Stimulated activated CD4-positive, alpha-beta T cell treated with anti-CD3 and anti-CD28 coated beads, Interleukin-1b, Interleukin-23, amount 100 ng/mL, for 4 hours (primary cell): ENCODE measurements at places on chromosomes 12 and 14.

DNA sequence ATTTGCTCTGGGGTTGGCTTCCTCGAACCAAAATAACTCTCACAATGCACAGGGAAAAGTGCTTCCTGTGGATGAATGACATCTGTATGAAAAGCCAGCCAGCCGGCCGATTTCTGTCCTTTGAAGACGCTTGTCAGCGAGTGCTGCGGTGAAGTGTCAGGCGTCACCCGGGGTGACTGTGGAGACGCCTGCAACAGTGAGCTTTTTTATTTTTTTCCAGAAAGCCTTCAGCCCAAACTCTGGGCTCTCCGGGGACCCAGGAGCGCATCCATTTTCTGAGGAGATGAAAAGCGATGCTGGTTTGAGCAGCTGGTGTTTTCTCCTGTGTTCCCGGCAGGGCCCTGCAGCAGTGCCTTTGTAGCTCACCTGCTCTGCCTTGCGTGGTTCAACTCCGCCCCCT lies 147.9 kb upstream of the MYL2 start:
- DNase-seq = no peak

- no peak for DNase-seq
Measured at GRCh38 chr14:89382901-89383845, 33.9 kb downstream of the FOXN3 start.

DNA sequence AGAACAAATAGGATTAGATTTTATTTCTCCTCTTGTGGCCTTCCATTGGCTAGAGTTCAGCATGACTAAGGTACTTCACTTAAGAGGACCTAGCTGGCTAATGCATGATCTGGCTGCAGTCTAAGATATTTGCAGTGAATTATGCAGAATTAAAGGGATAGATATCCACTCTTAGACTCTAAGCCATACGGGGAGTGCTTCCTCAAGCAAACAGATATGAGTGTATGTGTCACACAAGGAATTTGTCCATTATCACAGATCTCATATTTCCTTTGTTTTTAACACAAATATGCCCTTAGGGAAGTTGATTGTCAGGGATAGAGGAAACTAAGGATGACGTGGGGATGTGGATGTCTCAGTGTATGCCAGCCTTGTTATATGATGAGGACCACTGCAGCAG lies 88.1 kb upstream of the DHRS4 start:
- DNase-seq = no peak

- DNase-seq = no peak
Measured at GRCh38 chr12:124002021-124002644, 29.1 kb downstream of the ZNF664 start.

- DNase-seq = no peak
Measured at GRCh38 chr12:66235626-66236281, 46.7 kb downstream of the IRAK3 start.

- no peak for DNase-seq
Measured at GRCh38 chr12:157644-158043, 56.3 kb downstream of the SLC6A12 start.

GRCh38 chr12:54879150-54879549 lies 24.8 kb downstream of the MUCL1 start:
- DNase-seq = no peak

DNA sequence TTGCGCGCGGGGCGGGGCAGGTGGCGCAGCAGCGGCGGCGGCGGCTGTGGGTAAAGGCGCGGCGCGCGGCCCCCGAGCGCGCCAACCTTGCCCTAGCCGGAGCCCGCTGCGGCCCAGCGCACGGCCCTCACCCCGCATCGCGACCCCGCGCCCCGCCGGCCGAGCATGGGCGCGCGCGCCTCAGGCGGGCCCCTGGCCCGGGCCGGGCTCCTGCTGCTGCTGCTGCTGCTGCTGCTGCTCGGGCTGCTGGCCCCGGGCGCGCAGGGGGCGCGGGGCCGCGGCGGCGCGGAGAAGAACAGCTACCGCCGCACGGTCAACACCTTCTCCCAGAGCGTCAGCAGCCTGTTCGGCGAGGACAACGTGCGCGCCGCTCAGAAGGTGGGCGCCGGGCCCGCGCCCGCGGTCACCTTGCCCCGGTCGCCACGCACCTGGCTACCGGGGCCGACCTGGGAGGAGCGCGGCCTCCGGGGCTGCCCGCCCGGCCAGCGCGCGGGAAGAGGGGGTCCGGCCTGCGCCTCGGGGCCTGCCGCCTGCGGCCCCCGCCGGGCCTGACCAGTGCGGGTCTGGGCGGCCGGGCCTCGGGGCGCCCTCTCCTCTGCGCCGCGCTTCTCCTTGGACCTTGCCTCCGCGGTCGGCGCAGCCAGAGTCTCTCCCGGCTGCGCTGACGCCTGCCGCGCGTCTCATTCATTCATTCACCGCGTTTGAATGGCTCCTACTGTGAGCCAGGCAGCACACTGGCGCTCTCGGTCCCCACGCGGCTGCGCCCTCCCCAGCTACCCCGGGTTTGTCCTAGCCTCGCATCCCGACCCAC lies at the start of gene BRI3BP:
Gene BRI3BP (plus strand): TSS at position 20 of the 811 bp plus-strand sequence. CDS start 146 bp downstream, at position 166.
- DNase-seq = no peak

- no peak for DNase-seq
Measured at GRCh38 chr14:24262821-24263733, at the start of gene TGM1. TGM1 (minus strand) TSS chr14:24263177; CDS start chr14:24262352, 825 bp downstream.

- DNase-seq = no peak
Measured at GRCh38 chr14:54472315-54472714, 16.5 kb downstream of the GMFB start.

DNA sequence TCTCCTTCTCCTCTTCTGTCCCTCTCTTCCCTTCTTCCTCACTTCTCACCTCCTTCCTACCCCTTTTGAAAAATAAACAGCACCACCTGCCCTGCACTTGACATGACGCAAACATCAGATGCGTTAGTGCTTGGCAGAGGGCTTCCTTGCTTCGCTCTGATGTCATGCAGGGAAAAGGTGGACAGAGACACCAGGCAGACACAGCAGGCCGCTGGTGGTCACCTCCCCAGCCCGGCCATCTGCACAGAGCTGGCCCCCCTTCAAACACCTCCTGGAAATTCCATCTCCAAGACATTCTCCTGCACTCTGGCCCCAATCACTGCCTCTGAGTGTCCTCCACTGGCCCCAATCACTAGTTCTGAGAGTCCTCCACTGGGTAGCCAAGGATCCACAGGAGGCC lies 353.6 kb downstream of the MED13L start:
- no peak for DNase-seq

- no peak for DNase-seq
Measured at GRCh38 chr14:99733540-99734405, 49.7 kb downstream of the CYP46A1 start.

DNA sequence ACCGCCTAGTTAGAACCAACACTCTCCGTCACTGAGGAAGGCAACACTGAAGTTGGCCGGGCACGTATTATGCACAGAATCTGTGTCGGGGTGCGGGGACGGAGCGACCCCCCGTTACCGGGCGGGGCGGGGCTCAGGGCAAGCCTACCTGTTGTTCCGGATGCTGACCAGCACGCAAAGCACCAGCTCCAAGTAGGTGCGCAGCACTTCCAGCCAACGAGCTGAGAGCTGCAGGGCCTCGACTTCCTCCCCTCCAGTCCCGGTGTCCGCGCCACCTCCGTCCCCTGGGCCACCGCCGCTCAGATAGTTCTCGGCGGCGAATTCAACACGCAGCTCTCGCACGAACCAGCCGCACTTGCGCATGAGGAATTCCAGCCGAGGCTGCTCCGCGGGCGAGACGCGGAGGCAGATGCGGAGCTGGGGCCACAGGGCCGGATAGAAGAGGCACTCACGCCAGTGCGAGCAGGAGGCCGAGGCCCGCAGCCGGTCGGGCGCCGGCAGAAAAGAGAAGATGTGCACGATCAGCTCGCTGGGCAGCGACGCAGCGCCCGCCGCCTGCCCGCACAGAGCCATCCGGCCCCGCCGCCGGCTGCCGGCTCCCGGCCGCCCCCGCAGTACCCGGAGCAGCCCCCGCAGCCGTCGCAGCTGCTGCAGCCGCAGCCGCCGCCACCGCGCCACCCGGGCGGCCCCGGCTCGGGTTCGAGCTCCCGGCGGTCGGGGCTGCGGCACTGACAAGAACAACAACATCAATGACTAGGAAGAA lies 636 bp downstream of the FBXO33 start:
- DNase-seq = peak; percentile 20

GRCh38 chr12:56682323-56682722 lies 5.8 kb downstream of the PTGES3 start:
- DNase-seq = no peak

GRCh38 chr14:70660967-70661893 lies 19.5 kb downstream of the TTC9 start:
- DNase-seq = no peak

DNA sequence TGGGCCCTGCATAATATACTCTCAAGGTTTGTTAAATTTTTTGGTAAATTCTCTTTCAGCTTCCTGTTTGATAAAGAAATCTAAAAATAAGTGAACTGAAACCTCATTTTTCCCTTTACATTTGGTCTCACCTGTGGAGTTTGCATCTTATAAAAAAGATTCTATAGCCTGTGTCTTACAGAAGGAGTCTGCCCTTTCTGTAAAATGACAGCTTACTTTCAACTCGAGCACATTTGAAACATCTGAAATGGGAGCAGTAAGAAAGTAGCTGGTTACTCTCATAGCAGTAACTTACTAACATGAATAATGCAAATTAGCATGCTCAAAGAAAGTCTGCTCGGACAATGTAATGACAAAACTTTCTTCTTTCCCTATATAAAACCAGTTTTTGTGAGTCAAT lies 155.8 kb downstream of the NELL2 start:
- DNase-seq = no peak
